ENCODE measurements at places on chromosomes 7 and 10.

- H3K27ac ChIP-seq: no peak overlapping the region
- peaks cover 1% of the 10 kb centered on the region for H3K27me3 ChIP-seq
- no peak overlapping the region for H3K4me3 ChIP-seq
- no peaks in the 10 kb centered on the region for H3K36me3 ChIP-seq
Measured at GRCh38 chr10:128530301-128530700, 404.1 kb upstream of the MKI67 start.

- no peaks in the 10 kb centered on the region for H3K36me3 ChIP-seq
- H3K4me1 ChIP-seq: peaks cover 9% of the 10 kb centered on the region
- peak overlapping the region; percentile 93 for H3K4me3 ChIP-seq
- no peak for DNase-seq
Measured at GRCh38 chr10:14880229-14880628, 1.6 kb downstream of the SUV39H2 start.

DNA sequence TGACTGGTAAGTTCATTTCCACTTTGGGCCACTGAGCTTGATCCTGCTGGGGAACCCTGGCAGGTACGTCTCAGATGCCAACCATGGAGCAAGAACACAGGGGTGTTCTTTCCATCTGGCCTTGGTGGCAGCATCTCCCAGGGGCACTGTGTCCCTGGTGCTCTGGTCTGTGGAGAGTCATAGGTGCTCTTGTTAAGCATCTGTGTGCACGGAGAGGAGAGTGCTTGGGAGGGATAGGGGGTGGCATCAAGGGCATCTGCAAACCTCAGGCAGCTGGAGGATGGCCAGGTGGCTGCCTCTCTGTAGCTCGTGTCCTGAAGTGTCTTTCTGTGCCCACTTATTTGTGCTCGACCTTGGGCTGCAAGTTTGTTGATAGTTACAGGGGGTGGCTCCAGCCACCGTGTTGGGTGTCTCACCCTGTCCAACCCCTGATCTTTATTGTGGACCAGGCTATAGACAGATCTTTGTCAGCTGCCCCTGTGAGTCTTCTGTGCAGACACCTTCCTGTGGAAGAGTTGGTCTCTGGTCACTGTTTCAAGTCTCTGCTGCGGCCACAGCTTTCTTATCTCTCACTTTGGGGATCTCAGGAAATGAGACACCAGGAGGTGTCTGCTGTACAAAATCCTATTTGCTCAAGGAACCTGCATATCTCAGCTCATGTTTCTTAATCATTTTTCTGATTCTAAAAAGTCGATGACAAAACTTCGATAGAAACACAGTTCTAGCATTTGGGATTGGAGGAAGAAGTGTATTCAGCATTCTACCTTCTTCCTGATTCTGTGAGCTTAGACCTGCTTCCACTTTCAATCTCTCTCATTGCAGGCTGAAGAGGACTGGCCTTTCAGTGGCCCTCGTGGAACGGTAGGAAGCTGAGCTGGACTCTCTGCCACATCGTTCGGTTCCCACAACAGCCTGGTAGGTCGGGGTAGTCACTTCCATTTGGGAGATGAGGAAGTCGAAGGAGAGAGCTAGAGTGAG lies 17.2 kb upstream of the GIMAP8 start:
- H3K27me3 ChIP-seq: peaks cover 2% of the 10 kb centered on the region
- no peaks in the 10 kb centered on the region for H3K36me3 ChIP-seq
- no peak overlapping the region for H3K27ac ChIP-seq
- H3K4me3 ChIP-seq: no peak overlapping the region
- H3K4me1 ChIP-seq: no peaks in the 10 kb centered on the region

GRCh38 chr10:87092861-87093631 lies 1.6 kb downstream of the GLUD1 start:
- no peaks in the 10 kb centered on the region for H3K27me3 ChIP-seq
- H3K27ac ChIP-seq: peak overlapping the region; percentile 77
- peaks cover 37% of the 10 kb centered on the region for H3K4me1 ChIP-seq
- no peaks in the 10 kb centered on the region for H3K36me3 ChIP-seq
- H3K4me3 ChIP-seq: peak overlapping the region; percentile 96

DNA sequence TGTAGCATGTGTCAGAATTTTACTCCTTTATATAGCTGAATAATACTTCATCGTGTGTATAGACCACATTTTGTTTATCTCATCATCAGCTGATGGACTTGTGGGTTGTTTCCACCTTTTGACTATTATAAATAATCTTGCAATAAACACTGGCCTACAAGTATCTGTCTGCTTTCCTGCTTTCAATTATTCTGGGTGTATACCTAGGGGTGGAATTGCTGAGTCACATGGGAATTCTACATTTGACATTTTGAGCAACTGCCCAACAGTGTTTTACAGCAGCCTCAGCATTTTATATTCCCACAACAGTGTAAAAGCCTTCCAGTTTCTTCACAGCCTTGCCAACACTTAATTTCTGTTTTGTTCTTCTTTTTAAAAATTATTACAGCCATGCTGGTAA lies 200.3 kb upstream of the PRSS1 start:
- no peaks in the 10 kb centered on the region for H3K27me3 ChIP-seq
- H3K4me1 ChIP-seq: no peaks in the 10 kb centered on the region
- DNase-seq: no peak
- no peak overlapping the region for H3K4me3 ChIP-seq
- no peaks in the 10 kb centered on the region for H3K36me3 ChIP-seq

DNA sequence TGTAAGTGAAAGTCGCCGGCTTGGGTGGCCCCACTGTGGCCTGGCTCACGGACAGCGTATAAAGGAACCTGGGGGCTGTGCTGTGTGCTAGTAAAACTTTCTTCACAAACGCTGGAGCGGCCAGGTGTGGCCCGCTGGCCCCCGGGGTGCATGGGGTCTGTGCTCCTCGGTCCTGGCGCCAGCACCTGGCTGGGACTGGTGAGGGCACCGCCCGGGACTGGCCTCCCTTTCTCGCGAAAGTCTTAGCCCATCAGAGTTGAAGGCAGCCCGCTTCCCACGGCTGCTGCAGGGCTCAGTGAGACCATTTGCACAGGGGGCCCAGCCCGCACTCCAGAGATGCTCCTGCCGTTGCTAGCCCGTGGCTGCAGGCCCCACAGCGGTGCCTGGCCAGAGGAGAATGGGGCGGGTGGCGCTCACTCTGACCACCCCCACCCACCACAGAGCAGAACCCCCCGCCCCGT lies 5.8 kb downstream of the PWWP2B start:
- H3K4me3 ChIP-seq: no peak overlapping the region
- no peak for DNase-seq
- H3K36me3 ChIP-seq: peaks cover 9% of the 10 kb centered on the region

DNA sequence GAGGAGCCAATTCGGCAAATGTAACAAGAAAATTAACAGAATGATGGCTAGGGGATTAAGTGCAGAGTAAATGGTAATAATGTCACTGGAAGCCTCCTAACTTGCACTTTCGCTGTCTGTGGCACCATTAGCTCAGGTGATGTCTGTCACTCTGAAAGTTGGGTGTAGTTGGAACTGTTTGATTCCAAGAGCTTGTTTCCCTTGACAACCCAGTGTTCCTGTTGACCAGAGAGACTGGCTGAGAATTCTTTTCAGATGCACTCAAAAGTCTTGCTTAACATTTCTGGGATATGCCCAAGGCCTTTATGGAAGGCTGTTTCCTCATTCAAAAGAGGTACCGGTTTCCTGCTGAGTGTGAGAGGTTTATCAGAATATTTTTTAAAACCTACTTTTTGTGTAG lies 49.6 kb downstream of the PLPP4 start:
- no peaks in the 10 kb centered on the region for H3K36me3 ChIP-seq
- no peak for DNase-seq
- H3K27ac ChIP-seq: no peak overlapping the region
- H3K4me3 ChIP-seq: no peak overlapping the region
- no peaks in the 10 kb centered on the region for H3K27me3 ChIP-seq
- no peaks in the 10 kb centered on the region for H3K4me1 ChIP-seq

- H3K4me1 ChIP-seq: no peaks in the 10 kb centered on the region
- no peaks in the 10 kb centered on the region for H3K36me3 ChIP-seq
Measured at GRCh38 chr10:125984865-125985495, 88.6 kb downstream of the FANK1 start.

DNA sequence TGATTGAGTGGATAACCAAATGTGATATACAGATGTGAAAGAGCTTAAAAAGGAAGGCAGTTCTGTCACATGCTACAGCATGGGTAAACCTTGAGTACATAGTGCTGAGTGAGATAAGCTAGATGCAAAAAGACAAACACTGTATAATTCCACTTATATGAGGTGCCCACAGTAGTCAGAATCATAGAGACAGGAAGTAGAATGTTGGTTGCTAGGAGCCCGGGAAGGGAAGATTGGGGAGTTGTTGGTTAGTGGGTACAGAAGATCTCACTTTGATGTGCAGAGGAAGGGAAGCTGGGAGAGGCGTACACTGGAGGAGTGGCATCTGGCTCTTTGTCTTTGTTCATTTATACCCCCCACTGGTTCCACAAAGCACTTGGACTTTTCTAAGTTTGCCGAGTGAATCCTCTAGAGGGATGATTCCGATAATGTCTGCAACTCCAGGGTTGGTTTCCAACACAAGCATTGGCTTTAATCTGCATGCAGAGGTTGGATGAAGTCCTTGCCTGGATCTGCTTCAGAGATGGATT lies 39.5 kb downstream of the TSPAN14 start:
- H3K4me3 ChIP-seq: no peak overlapping the region
- no peak for DNase-seq
- peak overlapping the region; percentile 58 for H3K27ac ChIP-seq
- H3K36me3 ChIP-seq: peaks cover 4% of the 10 kb centered on the region
- H3K27me3 ChIP-seq: no peaks in the 10 kb centered on the region

DNA sequence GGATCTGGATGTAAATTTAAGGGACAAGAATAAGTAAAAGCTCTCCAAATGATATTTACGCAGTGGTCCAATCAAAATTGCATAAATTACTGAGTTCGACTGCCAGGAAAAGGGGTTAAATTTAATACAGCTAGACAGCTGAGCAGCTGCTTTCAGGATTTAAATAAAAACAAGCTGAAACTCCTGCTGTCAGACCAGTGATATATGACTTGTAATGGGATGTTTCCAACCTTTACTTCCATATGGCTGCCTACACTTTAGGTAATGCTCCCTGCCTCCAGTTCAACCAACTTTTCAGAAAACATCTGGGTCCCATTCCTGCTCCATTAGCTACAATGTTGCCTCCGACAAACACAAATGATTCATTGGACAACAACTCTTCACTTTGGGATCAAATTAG lies 326.3 kb upstream of the DGKB start:
- DNase-seq: no peak
- H3K27ac ChIP-seq: no peak overlapping the region
- H3K27me3 ChIP-seq: no peaks in the 10 kb centered on the region
- no peak overlapping the region for H3K4me3 ChIP-seq

GRCh38 chr7:110960811-110961210 lies 130.1 kb upstream of the LRRN3 start:
- H3K4me1 ChIP-seq: no peaks in the 10 kb centered on the region
- DNase-seq: no peak
- H3K4me3 ChIP-seq: no peak overlapping the region
- no peaks in the 10 kb centered on the region for H3K27me3 ChIP-seq
- H3K27ac ChIP-seq: no peak overlapping the region

GRCh38 chr10:58920655-58921003 lies 255.8 kb upstream of the PHYHIPL start:
- 0 out of 2 replicates have a peak, but pooled peaks cover 5% of the 10 kb centered on the region for H3K4me1 ChIP-seq
- no peaks in the 10 kb centered on the region for H3K27me3 ChIP-seq
- no peak for DNase-seq
- no peak overlapping the region for H3K4me3 ChIP-seq

DNA sequence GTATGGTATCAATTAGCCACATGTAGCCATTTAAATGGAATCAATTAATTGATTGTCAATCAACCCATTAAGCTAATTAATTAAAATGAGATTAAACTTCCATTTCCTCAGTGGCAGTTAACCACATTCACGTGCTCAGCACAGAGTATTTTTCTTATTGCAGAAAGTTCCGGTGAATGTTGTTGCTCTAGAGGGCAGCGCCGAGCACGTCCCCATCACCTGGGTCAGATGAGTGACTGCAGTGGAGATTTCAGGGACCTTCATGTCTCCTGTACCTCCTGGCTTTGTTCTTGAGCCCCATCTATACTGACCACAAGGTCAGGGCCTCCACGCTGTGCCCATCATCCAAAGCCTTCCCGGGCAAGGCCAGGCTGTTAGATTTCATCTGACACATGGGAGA lies 168.8 kb upstream of the MKI67 start:
- DNase-seq: no peak
- H3K27ac ChIP-seq: no peak overlapping the region
- H3K36me3 ChIP-seq: no peaks in the 10 kb centered on the region

- no peaks in the 10 kb centered on the region for H3K27me3 ChIP-seq
- no peaks in the 10 kb centered on the region for H3K36me3 ChIP-seq
- no peak overlapping the region for H3K4me3 ChIP-seq
- peaks cover 26% of the 10 kb centered on the region for H3K4me1 ChIP-seq
Measured at GRCh38 chr7:3260401-3260715, 40.7 kb upstream of the SDK1 start.

DNA sequence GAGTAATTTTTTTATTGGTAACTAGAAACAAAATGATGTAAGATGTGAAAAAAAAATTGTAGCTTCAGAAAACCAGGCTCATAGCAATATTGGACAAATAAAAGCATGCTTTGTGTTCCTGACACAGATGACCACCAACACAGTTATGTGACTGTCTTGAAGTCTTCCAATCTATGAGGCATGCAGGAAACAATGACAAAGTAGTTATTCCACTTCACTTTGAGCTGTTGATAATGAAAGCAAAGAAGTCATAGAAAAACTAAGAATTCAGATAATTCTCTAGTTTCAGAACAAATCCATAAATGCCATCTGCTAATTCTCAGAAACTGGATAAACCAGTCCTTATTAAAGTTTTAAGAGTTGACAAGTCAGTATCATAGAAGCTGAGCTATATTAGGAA lies 378.4 kb upstream of the SEMA3D start:
- H3K4me1 ChIP-seq: no peaks in the 10 kb centered on the region
- H3K27me3 ChIP-seq: no peaks in the 10 kb centered on the region
- no peaks in the 10 kb centered on the region for H3K36me3 ChIP-seq
- H3K4me3 ChIP-seq: no peak overlapping the region

DNA sequence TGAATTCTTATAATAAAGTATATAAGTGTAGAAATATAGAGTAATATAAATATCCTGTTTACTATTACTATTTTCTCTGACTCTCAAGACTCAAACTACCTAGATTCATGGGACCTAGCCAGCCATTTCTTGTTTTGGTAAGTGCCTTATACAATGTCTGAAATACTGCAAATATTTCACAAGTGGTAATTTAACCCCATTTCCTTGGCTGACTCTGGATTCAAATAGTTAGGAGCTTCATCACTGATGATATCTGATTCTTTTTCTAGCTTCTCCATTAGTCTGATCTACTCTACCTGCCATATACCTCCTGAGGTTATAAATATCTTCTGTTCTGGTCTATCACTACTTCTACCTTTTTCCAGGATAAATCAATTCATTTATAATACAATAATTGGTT lies 6.4 kb upstream of the RALA start:
- H3K4me3 ChIP-seq: no peak overlapping the region
- H3K36me3 ChIP-seq: no peaks in the 10 kb centered on the region
- H3K27ac ChIP-seq: no peak overlapping the region
- H3K27me3 ChIP-seq: no peaks in the 10 kb centered on the region

DNA sequence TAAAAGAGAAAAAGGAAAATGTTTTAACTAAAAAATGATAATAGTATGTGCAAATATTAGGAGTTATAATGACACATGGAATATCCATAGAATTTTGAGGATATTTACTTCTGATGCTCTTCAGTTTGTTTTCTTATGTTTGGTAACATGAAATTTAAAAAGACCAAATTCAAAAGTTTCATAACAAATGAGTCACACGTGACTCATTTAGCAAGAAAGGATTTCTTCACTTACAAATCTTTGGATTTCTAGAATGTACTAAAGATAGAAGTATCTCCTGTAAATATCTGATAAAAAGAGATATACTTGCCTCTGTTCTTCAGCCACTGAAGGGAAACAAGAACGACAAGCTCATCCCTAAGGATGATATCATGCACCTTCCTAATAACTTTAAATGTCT lies 774.5 kb upstream of the LRRTM3 start:
- H3K27ac ChIP-seq: no peak overlapping the region
- no peak overlapping the region for H3K4me3 ChIP-seq
- H3K27me3 ChIP-seq: no peaks in the 10 kb centered on the region
- H3K36me3 ChIP-seq: no peaks in the 10 kb centered on the region
- no peaks in the 10 kb centered on the region for H3K4me1 ChIP-seq
